DMS153 (cell line): ENCODE measurements at places on chromosomes 5 and 9.
A peak's percentile ranks its signal among the peaks of the same experiment; 100 is the strongest.

- no peak for DNase-seq
Observed at GRCh38 chr9:126894052-126894603, 20.5 kb upstream of the RALGPS1 start.

DNA sequence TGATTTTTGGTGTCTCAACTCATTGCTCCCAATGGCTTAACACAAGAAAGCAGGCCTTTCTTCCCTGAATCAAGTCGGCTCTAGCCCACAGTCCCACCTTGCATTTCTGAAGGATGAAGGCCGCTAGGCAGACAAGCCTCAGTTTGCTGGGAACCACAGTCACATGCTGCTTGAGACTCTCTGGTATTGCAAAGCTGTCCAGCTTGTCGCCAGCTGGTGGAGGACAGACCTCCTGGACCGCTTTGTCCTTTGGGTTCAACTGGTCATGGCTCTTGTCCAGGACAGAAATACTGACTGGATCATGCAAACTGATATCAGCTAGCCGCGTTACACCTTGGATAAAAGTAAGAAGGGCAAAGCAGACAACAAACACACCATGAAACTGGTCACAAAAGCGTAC is 23.1 kb downstream of the DDX31 start:
- no peak for DNase-seq

DNA sequence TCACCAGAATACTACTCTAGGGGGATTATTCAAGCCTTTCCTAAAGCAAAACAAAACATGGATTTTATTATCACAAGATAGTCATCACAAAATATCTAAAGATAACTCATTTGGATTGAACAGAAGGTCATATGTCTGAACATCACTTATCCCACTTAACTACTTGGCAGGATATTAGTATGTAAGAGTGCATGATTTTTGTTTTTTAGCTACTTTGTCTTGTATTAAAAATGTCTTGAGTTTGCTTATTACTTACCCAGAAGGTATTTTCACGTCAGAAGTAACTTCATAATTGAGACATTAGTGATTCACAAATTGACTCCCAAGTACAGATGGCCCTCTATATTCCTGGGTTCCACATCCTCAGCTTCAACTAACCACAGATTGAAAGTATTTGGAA is 113.8 kb downstream of the TLE4 start:
- DNase-seq, result no peak

- no peak for DNase-seq
Observed at GRCh38 chr5:179241764-179242370, 103.4 kb downstream of the ADAMTS2 start.

- DNase-seq, result no peak
Observed at GRCh38 chr9:122095010-122095767, 2.1 kb upstream of the TTLL11 start.

DNA sequence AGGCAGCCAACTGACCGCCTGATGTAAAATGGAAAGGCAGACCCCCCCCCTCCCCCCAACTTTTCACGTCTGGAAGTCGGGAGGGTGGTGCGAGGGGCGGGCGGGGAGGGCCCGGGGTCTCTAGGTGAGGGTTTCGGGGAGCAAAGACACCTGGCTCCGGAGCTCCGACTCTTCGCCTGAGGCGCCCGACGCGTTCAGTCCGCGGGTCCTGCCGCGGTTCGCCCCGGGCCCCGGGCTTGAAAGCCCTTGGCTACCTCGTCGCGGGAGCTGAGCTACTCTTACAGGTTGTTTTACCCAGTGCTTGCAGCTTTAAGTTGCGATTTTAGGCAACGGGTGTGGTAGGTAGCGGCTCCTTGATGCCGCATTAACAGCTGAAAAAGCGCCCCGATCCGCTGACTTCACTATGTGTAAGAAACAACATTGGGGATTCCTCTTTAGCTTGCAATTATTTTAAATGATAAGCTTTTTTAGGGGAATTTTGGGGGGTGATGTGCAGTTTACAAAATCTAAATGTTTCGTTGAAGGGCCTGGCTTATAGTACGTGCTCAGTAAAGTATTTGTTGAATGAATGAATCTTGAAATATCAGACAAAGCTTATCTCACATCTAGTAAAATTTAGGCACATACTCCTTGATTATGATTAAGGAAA is 722 bp downstream of the CDC42SE2 start:
- no peak for DNase-seq

DNA sequence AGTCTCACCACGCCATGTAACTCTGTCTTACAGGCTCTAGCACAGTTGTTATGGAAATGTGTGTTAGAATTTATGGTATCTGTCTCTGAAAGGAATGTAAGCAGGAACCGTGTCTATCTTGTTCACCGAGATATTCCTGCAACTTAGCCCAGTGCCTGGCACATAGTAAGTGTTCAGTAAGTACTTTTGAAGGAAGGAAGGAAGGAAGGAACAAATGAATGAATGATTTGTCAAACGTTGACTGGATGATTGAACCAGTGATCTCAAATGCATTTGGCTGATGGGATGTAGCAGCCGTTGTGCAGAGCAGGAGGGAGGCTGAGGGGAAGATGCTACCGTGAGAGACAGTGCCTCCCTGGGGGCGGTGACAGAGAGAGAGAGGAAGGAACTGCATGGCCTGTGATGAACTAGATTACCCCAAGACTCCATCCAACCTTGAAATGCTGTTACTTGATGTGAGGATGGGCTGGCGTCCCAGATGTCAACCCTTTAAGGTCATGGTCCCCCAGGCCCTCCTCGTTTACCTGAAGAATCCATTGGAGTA is 47.5 kb upstream of the PPARGC1B start:
- DNase-seq, result no peak

DNA sequence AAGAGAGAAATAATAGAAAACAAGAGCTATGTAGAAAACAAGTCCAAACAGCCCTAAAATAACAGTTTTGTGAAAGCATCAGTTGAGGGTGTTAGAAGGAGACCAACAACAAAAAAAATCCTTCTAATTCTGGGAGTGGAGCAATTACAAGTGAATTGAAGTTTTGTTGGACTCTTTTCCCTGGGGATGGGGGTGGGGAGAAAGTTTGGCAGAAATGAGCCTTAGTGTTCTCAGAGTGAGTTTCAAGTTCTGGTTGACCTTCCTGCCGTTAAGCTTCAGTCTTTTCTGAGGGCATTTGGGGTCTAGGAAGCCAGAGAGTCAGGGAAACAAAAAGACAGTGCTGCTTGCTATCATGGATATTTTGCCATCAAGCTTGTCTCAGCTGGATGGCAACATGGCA is 106.3 kb upstream of the TRIM32 start:
- no peak for DNase-seq

DNA sequence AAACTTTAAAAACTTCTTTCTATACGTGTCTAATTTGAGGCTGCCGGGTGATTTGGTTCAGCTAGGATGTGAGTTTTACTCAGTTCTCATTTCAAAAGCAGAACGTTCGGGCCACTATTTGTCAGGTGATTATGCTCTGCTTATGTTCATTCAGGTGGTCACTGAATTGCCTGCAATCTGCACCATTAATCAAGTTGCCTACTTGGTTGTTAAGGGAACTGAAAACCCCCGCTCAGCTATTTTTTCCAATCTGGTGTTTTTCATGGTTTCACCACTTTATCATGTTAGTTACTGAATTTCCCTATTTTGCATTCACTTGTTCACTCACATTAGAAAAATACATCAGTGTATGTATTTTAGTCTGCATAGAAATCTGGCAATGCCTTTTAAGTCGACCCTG is 523.0 kb downstream of the CSNK1G3 start:
- no peak for DNase-seq

DNA sequence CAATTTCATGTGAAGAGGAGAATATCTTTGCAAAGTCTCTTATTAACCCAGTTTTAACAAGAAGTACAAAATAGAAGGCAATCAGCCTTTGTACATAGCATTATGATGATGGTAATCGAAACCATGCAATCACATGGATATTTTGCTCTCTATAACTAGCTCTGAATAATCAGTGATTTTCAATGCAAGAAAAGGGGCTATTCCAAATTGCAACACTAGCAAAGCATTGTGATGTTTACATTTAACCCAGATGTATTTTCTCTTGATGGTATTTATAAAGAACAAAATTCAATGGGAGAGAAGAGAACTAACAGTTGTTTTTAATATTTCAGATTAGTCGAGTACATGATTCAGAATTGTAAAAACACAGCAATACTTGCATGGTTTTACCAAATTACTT is 437.5 kb upstream of the DMAC1 start:
- DNase-seq, result no peak

DNA sequence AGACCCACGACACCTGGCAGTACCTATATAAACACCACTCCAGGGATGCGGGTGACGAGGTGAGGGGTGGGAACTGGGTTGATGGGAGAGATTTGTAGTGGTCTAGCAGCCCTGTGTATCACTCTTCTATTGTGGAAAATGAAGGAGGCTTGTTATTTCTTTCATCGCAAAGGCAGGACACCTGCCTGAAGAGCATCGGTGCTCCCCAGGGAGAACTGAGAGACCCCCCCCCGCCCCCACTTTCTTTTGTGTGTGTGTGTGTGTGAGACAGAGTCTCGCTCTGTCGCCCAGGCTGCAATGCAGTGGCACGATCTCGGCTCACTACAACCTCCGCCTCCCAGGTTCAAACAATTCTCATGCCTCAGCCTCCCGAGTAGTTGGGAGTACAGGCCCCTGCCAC is 8.3 kb upstream of the WDR5 start:
- DNase-seq, result no peak

DNA sequence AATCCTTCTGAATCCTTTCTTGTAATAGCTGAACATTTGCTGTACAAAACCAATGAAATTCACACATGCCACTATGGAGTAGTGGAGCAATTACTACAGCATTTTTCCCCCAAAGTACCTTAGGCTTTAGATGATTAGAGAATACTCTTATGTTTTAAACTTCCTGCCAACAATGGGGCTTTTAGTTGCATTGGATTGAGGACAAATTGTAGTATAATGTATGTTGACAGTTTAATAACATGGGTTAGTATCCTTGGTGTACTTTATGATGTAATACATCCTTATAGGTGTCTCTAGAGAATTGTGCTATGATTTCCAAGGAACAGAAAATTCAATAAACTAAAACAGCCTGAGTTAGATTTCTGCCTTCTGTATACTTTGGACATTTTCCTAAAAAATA is 422.7 kb upstream of the GRAMD2B start:
- DNase-seq, result peak; percentile 37

DNA sequence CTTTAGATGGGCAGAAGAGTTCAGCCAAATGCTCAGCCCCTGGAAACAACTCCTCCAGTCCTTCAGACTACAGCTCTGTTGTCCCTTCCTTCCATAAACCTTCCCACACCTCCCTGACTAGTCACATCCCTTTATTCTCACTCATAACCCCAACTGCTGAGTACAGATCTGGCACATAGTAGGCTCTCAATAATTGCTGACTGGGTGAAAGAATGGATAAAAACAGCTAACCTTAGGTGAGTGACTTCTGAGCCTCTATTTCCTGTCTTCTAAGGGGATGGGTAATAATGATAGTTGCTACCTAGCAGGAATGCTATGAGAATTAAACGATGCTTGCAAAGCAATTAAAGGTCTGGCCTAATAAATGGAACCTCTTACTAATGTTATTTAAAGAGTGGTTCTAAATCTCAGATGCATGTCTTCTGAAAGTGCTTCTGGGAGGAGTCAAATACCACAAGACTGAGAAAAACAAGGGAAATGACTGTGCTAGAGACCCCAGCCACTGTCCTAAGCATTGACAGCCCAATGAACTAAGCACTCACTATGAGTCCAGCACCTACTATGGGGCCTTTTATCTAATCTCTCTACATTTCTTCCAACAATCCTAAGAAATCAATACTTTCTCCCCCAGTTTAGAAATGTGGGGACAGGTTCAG is 2.5 kb upstream of the NR6A1 start:
- no peak for DNase-seq

- DNase-seq, result no peak
Observed at GRCh38 chr5:64865662-64866061, 96.9 kb downstream of the CWC27 start.

DNA sequence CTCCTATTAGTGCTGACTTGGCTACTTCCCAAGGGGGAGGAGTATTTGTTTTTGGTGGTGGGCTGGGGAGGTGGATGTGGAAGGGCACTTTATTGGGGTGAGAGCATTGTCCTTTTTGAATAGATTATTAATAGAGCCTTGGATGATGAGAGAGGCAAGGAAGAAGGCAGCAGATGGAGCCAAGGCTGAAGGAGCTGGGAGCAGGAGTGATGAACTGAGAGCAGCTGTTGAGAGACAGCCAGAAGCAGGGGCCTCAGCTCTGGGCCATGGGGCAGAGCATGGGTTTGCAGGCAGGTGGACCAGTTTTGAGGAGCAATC is 29.6 kb downstream of the RGS3 start:
- DNase-seq, result no peak
